ENCODE measurements at places on chromosomes 6 and 20. TPM values are rescaled to one million over a fixed set of nuclear protein-coding genes. Genes with fewer than 3 reads are reported as not detected.

Gene PRND
- 0.74 TPM for total RNA-seq

Gene PI16
- not detected for total RNA-seq

Gene FOXP4
- total RNA-seq, result 9.2 TPM

- peak; percentile 24 for DNase-seq
These were observed 1.2 kb downstream of the SYNCRIP start for GRCh38 chr6:85641522-85641896.

- DNase-seq, result peak; percentile 45
These were observed 8.9 kb upstream of the QKI start for GRCh38 chr6:163405412-163406309.

DNA sequence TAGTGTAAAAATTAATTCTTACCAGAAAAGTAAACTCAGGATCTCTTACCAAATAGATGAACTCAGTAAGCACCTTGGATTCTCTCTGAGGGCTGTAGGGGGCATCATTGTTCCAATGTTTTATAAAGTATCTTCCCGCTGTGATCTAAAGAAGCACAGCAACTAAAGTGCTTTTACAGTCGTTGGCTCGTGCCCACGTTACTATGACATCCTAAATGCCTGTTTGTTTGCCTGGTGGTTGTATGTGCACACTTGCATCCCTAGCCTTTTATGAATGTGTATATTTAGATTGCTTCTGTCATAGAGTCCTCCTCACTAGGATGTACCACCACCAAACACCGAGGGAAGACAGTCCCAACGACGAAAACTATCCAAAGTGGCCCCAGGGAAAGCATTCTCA lies 34.5 kb downstream of the SLX4IP start:
- peak; percentile 92 for DNase-seq

DNA sequence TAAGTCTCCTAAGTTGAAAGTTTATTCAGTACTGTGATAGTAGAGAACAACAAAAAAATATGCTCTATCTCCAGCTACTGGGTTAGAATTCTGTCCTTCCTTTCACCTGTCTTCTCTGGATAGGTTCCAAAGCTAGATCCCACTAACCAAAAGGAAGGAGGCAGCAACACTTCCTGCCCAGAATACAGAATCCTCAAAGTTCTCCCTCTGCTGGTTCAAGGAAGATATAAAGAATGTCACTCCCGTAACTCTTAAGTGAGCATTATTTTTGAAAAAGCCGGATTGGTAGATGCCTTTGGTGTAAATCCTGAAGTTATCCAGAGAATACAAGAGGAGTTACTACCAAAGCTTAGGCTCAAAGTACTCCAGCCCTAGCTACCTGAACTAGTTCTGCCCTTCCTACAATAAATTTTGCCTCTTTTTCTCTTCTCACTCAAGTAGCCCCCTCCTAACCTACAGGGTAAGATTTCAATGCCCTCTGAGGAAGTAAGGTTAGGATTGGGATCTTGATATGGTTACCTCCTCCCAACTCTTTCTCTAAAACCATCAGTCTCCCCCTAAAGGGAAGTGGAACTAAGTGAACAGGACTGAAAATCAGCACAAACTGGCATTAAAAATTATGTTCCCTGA lies 26.0 kb upstream of the CRIP3 start:
- peak; percentile 69 for DNase-seq

GRCh38 chr6:16178351-16178750 lies 49.5 kb downstream of the MYLIP start:
- DNase-seq, result no peak

GRCh38 chr6:42104095-42104803 lies 38.2 kb downstream of the C6orf132 start:
- DNase-seq, result peak; percentile 78

All from dermis blood vessel endothelial cell (primary cell).